Karpas-422 (cell line): ENCODE measurements at places on chromosomes 11 and 22.
A peak's percentile ranks its signal among the peaks of the same experiment; 100 is the strongest.

GRCh38 chr11:69251057-69251393 is 42.9 kb upstream of the MYEOV start:
- no peak for DNase-seq

DNA sequence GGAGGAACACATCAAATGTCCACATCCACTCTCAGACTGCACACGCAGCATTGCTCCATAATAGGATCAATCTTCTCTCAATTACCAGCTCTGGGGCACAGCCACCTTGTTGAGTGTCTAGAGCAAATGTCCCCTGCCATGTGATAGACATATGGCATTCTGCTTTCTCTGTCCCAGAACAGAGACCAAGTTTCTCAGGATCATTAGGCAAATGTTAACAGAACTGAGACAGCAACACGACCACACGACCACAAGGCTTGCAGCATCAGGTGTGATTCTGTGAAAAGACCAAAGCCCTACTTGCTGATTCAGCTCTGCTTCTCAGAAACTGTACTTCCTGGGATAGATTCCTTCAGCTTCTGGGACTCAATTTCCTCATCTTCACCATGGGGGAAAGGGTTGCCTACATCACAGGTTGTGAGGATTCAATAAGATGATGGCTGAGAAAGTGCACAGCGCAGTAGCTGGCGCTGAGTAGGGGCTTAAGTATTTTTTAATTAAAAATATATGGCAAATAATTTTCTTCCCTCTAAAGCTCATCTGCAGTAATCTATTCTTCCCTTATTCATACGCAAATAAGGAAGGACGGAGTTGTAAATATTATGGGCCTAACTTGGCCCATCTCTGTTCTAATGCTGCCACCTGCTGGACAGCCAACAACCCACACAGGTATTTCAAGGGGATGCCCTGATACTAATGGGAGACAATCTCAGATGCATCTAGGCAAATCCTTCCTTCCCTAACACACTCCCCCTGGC is 54.3 kb upstream of the USP47 start:
- peak; percentile 88 for DNase-seq

DNA sequence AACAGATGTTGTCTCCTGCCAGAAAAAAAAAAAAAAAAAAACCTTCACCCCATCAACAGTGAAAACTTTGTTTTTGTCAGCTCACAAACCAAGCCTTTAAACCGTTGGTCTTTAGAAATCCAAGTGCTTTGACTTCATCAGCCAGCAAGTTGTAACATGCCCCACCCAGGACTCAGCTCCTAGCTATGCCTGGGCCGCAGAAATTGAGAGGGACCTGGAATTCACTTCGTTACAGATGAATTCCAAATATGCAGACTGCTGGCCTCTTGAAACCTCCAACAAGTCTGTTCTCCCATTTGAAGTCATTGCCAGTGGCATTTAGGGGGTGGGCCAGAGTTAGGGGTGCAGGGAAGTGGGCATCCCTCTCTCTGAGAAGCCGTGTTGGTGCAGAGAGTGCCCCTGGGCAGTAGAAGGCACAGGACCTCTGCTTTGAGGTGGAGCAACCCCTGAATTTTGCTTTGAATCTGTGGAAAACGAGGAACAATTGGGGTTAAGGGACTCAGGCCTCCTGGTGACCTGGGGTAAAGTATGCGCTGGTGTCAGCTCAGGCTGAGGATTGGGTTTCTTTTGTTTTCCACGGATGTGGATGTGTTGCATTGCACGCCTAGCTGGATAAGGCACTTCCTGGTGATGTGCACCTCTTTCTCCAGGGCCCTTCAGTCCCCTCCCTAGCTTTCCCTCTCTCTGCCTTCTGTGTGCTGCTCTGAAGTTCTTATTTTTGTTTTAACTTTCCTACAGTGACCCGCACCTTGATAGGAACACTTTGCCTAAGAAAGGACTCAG is 109.5 kb downstream of the DBX1 start:
- no peak for DNase-seq

- no peak for DNase-seq
Observed at GRCh38 chr11:128422576-128423370, 164.6 kb downstream of the ETS1 start.

DNA sequence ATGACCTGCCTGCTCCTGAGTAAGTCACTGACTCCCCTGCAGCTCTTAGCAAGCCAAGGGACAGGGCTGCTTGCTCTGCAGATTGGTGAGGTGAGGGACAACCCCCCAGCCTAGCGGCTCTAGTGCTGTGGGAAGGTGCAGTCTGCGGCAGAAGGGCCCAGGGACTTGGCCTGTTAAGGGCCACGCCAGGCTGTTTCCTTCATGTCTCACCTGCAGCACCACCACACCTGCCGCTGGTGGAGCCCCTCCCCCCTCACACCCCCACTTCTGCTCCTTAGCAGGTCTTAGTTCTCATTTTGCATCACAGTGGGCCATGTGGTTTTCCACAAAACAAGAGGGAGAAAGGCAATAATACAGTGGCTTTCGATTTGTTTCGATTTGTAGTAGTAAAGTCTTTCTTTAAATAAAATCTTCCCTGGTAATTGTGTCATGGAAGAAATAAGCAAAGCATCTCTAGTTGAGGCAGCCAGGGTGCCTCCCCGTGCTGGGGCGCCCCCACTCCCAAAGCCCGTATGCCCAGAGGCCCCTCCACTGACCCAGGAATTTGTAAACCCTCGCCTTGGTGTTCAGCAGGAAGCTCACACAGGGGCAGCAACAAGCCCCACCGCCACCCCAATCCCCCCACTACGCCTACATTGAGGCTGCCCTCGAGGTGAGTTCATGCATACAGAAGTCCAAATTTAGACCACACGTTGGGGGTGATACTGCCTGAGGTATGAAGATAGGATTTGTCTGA is 86.5 kb upstream of the CLDN5 start:
- DNase-seq, result peak; percentile 81

DNA sequence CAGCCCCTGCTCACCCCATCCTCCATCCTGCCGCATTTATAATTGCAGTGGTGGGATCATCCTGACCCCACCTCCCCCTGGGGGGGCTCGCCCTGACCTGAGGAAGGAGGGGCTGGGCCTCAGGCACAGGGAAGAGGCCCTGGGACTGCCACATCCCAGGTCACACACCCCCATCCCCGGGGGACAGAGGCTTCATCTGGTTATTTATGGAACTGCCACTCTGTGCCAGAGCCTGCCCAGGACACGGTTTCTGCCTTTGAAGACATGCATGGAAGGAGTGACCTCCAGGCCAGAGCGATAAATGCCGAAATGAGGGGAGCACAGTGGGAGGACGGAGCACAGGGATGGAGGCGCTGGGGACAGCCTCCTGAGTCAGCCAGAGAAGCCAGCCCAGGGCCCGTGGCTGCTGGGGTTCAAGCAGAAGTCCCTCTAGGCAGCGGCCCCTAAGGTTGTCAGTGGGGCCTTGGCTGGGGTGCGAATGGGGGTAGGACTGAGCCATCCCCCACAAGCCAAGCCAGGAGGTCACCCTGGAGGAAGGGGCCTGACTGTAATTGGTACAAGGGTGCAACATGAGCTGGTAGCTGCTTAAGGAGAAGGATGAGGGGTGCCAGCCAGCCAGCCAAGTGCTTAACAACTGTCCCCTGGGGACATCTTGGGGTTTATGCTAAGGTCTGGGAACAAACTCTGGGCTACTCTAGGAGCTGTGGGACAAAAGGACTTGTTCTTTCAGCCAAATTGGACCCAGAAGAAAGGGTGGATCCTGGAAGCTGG is 51.4 kb upstream of the SHISAL1 start:
- DNase-seq, result no peak
